NCI-H524 (cell line): ENCODE measurements at places on chromosomes 16 and 17.

DNA sequence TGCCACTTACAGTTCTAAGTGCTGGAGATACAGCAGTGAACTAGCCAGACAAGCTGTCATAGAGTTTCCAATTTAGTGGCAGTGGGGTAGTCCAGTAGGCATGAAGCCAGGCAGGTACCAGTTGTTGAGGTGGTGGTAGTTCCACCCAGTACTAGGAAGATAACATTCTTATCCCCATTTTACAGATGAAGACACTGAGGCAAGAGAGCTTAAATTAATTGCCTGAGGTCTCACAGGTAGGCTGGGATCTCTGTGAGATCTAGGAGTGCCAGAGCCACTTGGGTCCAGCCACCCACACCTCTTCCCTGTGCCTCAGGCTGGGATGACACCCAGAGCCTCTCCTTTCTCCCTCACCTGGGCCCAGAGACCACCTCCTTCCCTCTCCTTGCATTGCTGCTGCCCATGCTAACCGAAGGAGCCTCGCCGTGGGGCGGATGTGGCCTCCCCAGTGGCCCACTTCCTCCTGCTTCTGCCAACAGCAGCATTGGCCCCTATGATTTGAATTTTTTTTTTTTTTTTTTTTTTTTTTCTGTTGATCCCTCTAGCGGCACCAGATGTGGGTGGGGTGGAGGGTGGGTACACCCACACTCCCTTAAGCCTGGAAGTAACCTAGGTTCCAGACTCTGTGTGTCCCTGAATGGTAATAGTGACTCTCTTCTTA, 114.0 kb downstream of the PRKCB start:
- DNase-seq, result no peak

- no peak for DNase-seq
Measured at GRCh38 chr17:15660077-15660476, 24.0 kb downstream of the TRIM16 start.

- no peak for DNase-seq
Measured at GRCh38 chr17:66834919-66835454, at the start of gene CACNG5. Gene CACNG5 (plus strand): TSS chr17:66835117. CDS start chr17:66877333, 42,216 bp downstream.

DNA sequence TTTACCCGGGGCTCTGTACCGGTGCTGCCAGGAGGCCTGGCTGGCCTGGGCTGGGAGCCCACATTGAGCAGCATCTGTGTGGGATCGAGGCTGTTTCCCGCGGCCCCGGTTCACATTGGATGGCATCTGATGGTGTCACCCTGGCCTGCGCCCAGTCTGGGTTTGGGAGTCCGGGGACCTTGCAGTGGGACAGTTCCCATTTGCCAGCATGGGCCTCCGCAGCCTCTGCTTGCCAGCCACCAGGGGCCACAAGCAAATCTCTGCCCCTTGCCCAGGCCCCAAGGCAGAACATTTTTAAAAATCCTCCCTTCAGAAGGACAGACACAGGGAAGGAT, 64.5 kb downstream of the BANP start:
- no peak for DNase-seq

GRCh38 chr17:66549731-66550207, 247.4 kb downstream of the PRKCA start:
- no peak for DNase-seq

GRCh38 chr17:39114723-39115122, 36.7 kb downstream of the PLXDC1 start:
- no peak for DNase-seq

- no peak for DNase-seq
Measured at GRCh38 chr17:39404542-39405378, 3.3 kb upstream of the FBXL20 start.

DNA sequence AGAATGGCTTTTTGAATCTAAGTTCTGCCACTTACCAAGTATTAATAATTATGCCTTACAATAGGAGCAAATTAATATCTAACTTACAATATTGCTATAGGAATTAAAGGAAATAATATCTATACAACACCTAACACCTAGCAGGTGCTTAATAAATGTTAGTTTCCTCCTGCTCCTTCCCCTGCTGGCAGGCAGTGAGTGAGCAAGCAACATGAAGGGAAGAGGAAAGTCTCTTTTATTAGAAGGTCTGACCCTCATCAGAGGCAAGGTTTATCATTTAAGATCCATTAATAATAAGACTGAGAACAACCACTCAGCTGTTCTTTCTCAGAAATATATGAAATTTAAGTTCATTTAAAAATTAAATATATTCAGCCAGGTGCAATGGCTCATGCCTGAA, 6.7 kb upstream of the DYNC1LI2 start:
- no peak for DNase-seq

- no peak for DNase-seq
Measured at GRCh38 chr17:10001306-10001873, 96.3 kb upstream of the RCVRN start.

- no peak for DNase-seq
Measured at GRCh38 chr17:50918071-50918932, 52.1 kb upstream of the TOB1 start.

- no peak for DNase-seq
Measured at GRCh38 chr16:30900588-30900987, 4.2 kb downstream of the CTF1 start.
